ENCODE measurements at places on chromosomes 11 and 22. TPM values are rescaled to one million over a fixed set of nuclear protein-coding genes. Genes with fewer than 3 reads are reported as not detected.
A peak's percentile ranks its signal among the peaks of the same experiment; 100 is the strongest.

DNA sequence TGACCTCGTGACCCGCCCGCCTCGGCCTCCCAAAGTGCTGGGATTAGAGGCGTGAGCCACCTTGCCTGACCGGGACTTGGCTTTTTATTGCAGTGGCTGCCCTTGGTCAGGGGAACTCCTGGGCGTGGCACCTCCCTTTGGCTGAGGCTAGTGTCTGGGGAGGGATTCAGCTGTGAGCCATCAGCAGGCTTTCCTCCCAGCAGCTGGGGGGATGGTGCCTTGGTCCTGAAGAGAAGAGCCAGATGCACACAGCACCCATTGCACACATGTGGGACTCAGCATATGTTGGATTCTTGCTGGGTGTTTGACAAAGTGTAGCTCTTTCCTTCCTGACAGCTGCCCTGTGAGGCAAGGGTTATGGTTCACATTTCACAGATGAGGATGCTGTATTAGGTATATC is 8.4 kb downstream of the CYTH4 start:
- no peaks in the 10 kb centered on the region for H3K36me3 ChIP-seq
- H3K4me1 ChIP-seq = no peaks in the 10 kb centered on the region
- H3K27me3 ChIP-seq = no peaks in the 10 kb centered on the region
- no peak for DNase-seq
- H3K27ac ChIP-seq = no peak overlapping the region
- no peak overlapping the region for H3K4me3 ChIP-seq

DNA sequence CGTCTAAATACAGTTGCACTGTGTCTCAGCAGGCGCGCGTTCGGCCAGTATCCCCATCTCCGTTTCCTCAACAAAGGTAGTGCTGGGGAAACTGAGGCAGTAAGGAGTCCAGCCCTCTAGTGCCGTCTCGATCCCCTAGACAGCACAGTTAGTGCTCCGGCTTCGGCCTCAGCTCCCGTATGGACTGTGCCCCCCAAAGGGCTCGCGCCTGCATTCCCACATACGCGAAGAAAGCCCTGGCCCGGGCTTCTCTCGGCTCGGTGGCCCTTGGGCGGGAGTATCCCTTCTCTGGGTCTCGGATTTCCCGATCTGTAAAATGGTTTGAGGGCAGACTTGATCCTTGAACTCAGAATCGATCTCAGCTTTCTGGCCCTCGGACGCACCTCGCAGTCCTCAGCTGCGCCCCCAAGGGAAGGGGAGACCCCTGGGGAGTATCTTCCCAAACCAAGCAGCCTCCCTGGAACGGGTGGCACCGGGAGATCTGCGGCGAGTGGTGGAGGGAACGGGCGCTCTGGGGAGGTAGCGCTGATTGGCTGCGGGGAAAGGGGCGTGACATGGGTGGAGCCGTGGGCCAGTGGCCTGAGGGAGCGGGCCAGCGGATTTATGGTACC is 759 bp upstream of the PEX16 start:
- H3K27me3 ChIP-seq = peaks cover 16% of the 10 kb centered on the region
- DNase-seq = peak; percentile 97
- peaks cover 9% of the 10 kb centered on the region for H3K4me1 ChIP-seq
- H3K4me3 ChIP-seq = peak overlapping the region; percentile 66

The PAX6 gene
- 0.08 TPM for polyA plus RNA-seq

The OR51V1 gene
- not detected for polyA plus RNA-seq

The SPI1 gene
- 5.7 TPM for polyA plus RNA-seq

Measured in left lung (tissue), 14 donors.